ENCODE measurements at places on chromosomes 5 and 9. TPM values are rescaled to one million over a fixed set of nuclear protein-coding genes. Genes with fewer than 3 reads are reported as not detected.

CAMK4 gene
- 22.5 TPM for total RNA-seq

DNA sequence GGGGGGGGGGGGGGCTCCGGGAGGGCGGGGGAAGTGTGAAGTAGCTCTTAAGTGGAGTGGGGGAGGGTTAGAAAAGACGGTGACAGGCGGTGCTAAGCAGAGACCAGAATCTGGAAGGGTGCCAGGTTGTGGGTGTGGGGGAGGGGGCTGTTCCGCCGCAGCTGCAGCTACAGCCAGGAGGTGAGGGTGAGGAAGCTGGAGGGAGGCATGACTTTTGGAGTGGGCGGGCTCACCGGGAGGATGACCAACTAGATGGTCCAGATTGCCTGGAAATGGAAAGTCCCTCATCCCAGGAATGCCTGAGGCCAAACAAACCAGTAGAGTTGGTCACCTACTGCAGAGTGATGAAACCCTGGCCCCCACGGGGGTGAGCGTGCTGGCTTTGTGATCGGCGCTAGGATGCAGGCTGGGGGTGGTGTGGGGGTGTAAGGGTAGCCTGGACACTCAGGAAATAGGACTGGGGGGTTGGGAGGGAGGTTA is 158.1 kb upstream of the SHB start:
- peak; percentile 92 for DNase-seq

DNA sequence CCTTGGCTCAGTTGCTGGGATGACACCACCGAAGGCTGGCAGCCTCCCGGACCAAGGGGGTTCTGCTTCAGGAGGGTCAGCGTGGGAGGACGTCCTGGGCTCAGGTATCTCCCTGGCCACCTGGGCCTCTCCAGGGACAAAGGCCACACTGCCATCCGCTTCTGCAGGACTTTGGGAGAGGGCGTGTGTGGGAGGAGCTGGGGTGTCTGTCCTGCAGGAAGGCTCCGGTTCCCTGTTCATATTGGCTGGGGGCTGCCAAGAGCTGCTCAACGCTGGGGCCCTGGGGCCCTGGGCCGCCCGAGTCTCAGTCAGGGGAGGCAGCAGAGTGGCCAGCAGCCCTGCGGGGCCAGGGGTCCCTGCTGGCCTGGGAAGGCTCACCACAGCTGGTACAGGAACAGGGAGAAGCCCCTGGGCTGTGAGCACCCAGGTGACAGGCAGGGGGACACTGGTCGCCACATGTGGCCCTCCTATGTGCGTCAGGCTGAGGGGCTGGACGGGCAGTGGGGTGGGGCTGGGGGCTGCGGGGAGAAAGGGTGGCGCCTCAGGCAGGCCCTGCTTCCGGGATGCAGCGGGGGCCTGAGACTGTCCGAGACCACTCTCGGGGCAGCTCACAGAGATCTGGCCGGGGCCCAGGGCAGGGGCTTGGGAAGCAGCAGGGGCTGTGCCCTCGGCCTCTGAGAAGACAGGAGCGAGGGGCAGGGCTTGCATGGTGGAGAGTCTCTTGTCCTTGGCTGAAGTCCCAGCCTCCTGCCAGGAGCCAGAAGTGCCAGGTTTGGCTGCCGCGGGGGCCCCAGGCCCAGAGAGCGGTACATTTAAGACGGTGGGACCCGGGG is 4.9 kb upstream of the CARD9 start:
- no peak for DNase-seq

GRCh38 chr5:93476251-93476742 is 104.7 kb downstream of the NR2F1-AS1 start:
- no peak for DNase-seq

GRCh38 chr5:102749416-102750030 is 5.6 kb upstream of the PAM start:
- DNase-seq, result no peak

DNA sequence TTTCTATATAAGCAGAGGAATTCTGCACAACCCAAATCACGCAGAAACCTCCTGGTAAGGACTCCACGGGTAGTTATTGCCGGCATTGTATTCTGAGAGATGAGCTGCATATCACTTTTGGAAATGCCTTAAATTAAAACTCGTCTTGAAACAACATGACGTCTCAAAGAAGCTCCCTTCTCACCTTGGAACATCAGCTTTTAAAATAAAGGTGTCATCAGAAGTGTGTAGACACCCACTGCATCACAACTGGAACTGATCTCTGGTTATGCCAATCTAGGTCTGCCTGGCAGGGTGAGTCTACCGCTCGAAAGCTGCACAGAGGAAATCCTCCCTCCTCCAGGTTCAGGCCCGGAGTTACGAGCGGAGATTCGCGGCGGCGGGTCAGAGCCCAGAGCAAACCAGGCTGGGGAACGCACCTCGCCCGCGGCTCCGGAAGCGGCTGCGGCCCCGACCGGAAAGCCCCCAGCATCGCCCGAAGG is 974 bp upstream of the SLC12A2 start:
- DNase-seq, result no peak

DNA sequence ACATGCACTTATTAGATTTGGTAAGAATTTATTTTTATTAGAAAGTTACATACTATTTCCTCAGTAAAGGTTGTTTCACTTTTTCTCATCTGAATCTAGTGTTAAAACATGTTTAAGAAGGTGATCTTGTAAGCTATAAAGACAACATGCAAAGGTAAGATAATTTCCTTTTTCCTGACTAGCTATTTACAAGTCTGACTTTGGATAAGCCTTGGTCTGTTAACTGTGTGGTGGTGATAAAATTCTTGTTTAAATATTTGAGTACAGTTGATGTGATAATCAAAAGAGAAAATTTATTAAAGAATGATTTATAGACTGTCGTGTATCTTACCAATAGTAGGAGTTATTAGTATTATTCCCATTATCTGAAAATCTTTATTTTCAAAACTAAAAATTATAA is 36.9 kb upstream of the GPR21 start:
- no peak for DNase-seq
